Globus pallidus (tissue), 1 donor: ENCODE measurements at places on chromosomes 13 and 19.

DNA sequence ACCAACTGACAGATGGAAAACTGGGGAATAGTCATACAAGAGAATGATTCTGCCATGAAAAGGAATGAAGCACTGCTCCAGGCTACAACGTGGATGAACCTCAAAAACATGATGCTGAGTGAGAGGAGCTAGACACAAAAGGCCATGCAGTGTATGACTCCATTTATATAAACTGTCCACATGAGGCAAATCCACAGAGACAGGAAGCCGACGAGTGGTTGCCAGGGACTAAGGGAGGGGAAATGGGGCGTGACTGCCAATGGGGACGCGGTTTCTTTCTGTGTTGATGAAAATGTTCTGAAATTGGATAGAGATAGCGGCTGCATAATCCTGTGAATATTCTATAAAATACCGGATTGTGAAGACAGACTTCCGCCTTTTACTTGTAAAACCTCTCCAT is 10.2 kb downstream of the SMIM7 start:
- DNase-seq, result no peak

DNA sequence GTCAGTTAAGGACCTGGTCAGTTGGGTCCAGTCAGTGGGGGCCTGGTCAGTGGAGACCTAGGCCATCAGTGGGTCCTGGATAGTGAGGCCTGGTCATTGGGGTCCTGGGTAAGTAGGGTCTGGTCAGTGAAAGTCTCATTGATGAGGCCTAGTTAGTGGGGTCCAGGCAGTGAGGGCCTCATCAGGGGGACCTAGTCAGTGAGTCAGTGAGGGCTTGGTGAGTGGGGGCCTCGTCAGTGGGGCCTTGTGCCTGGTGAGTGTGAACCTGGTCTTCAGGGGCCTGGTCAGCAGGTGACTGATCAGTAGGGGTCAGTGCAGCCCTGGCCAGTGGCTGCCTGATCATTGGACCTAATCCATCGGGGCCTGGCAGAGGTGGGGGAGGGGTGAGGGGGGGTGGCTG is 42.6 kb upstream of the TPM4 start:
- no peak for DNase-seq

GRCh38 chr19:1016647-1017114 is 4.2 kb downstream of the TMEM259 start:
- no peak for DNase-seq

DNA sequence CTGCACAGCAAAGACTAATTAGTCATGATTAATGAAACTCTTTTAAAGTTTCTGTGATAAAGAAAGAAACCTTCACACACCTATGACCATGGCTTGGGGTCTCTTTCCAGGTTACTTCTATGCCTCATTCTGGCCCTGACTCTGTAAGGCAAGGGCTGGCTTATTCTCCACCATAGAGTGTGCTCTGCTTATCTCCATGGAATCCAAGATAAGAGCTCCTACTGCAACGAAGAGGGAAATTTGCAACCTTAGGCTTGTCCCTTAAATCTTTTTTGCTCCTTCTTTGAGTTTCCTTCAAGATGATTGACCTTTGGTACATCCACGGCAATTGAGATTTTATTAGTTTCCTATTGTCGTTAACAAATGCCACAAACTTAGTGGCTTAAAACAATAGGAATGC is 239.9 kb downstream of the SPRY2 start:
- DNase-seq, result no peak

DNA sequence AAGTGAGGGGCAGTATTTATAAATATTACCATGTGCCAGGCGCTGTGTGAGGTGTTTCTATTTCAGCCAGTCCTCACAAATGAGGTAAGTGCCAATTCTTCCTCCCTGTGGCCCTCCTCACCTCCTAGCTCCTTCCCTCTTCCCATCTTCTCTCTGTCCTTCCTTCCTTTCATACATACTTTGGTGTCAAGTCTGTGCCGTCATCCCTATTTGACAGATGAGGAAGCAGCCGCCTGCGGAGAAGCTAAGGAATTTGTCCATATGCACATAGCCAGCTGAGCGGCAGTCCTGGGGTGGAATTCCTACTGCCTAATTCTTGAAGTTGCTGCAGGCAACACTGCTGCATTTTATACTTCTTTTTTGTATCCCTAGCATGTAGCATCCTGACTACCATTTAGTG is 150.8 kb downstream of the B3GLCT start:
- DNase-seq, result no peak

- DNase-seq, result peak; percentile 67
Observed at GRCh38 chr13:44969551-44970484, 19.5 kb downstream of the NUFIP1 start.

GRCh38 chr13:110108348-110109139 is 198.4 kb downstream of the COL4A1 start:
- peak; percentile 66 for DNase-seq

GRCh38 chr13:48580185-48580803 is 47.4 kb upstream of the RCBTB2 start:
- peak; percentile 72 for DNase-seq

GRCh38 chr19:23054456-23054855 is 51.5 kb upstream of the ZNF728 start:
- no peak for DNase-seq

- no peak for DNase-seq
Observed at GRCh38 chr13:112014857-112015256, 52.1 kb upstream of the SOX1 start.

DNA sequence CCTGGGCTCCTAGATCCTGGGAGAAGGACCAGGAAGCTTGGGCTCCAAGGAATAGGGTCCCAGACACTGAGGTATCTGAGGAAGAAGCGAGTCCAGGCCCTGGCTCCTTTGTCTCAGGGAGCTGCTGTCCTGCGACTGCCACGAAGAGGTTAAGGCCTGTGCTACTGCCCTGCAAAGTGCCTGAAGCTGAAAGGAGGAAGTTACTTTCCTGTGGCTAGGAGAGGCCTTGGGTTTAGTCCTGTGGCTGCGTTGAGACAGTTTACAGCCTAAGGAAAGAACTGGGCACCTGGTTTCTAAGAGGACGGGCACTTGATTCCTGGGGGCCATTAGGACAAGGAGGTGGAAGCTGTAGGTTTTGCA is 2.8 kb downstream of the MYADM start:
- DNase-seq, result no peak

DNA sequence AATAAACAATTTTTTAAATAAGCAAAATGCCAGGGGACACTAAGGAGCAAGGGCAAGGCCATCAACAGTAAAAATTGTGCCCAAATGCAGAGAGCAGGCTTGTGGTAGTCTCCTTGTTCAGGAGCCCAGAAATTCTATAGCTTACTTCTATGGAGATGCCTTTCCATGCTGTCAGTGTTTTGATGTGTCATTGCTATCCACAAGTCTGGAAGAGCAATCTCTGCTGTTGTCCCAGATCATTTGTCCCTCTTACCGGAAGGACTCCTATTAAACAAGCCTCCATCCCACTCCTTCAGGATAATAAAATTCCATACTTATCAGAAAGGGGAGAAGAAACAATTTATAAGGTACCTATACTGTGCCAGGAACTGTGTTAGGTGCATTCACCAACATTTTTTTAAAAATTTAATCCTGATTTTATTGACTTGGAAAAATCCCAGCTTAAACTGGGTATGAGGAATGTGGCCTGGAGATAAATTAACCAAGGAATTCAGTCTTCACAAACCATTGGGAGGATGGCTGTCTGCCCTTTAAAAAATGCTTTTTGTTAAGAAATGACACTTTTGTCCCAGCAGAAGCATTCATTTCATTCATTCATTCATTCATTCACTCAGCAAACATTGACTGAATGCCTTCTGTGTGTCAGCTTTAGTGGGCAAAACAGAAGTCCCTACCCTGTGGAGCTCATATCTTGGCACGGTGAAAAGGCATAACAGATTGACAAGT is 26.8 kb upstream of the CYSLTR2 start:
- DNase-seq, result no peak

DNA sequence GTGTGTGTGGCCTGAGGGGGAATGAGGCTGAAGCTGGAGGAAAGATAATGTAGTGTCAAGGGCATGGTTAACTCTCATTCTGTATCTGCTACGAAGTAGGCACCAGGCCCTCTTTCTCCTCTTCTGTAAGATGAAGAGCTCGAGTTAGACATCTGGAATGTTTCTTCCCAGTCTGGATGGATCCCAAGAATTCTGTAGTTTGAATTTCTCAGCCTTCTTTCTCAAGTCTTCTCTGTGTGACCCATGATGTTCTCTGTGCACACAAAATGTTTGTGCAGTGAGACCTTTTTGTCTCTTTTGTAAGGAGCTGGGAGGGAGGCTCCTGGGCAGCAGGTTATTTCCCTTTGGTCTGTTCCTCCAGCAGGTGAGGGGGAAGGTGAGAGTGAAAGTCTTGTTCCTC is 13.7 kb downstream of the FGF9 start:
- DNase-seq, result no peak

GRCh38 chr13:100112186-100112838 is 23.4 kb downstream of the PCCA start:
- DNase-seq, result no peak

DNA sequence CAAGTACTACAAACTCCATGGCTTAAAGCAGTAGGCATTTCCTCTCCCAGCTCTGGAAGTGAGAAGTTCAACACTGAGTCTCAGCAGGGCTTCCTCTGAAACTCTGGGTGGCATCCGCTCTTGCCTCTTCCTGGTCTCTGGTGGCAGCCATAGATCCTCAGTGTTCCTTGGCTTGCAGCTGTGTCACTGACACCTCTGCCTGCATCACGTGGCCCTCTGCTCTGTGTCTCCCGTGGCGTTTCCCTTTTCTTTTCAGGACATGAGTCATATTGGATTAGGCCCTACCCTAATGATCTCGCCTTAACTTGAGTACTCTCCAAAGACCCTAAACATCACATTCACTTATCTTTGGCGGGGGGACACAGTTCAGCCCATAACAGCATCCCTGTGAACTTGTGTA is 466.7 kb downstream of the MYO16 start:
- no peak for DNase-seq

- DNase-seq, result no peak
Observed at GRCh38 chr19:2394054-2394441, 33.3 kb downstream of the TIMM13 start.

GRCh38 chr19:12782424-12783290 is 7.3 kb upstream of the HOOK2 start:
- DNase-seq, result peak; percentile 87

GRCh38 chr13:86741762-86742285 is 929.3 kb upstream of the SLITRK5 start:
- no peak for DNase-seq

DNA sequence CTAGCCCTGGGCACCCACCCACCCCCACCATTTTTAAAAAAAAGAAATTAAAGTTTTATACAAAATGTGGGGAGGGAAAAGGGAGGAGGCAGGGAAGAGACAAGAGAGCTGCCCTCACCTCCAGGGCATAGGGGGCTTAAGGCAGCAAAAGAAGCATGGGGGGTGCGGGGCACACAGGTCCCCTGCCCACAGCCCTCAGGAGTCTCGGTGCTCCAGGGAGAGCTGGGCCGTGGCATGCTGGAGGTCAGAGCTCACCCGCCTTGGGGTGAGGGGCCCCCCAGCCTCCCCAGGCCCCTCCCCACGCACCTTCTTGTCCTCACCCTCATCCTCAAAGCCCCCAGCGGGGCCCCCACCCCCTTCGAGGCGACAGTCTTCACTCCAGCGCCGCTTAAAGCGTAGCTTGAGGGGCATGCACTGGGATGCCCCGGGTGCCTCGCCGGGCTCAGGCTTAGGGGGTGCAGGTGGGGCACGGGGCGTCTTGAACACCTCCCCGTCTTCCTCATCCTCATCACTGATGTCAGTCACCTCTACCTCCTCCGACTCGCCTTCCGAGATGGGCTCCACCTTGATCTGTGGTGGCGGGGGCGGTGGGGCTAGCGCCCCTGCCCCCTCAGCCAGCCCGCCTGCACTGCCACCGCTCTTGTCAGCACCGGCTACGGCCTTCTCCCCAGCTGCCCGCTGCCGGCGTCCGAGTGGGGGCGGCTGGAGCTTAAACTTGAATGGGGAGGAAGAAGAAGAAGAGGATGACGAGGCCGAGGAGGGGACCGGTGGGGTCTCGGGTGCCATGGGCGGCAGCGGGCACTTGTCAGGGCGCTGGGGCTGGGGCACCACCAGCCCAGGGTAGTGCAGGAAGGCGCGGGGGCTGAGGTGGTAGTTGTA is 6.1 kb upstream of the GSK3A start:
- DNase-seq, result no peak

DNA sequence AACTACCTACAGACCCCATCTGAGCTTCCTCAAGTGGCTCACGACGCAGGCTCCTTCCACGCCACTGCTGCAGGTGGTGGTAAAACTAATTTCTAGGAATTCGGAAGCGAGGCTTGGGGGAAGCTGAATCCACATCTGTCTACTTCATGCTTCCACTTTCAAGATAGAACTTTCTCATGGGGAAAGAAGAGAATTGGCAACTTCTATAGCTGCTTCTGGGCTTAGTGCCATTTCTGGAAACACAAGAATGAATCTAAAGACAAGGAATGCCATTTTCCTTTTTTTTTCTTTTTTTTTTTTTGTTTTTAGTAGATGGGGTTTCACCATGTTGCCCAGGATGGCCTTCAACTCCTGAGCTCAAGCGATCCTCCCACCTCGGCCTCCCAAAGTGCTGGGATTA is 2.8 kb upstream of the NLRP12 start:
- DNase-seq, result no peak

- DNase-seq, result no peak
Observed at GRCh38 chr13:103246581-103247200, 180.5 kb upstream of the SLC10A2 start.
